Renal cortex interstitium (tissue), 15 donors: ENCODE measurements at places on chromosomes 13 and 19.

GRCh38 chr19:17797424-17798201 lies 2.7 kb downstream of the B3GNT3 start:
- DNase-seq, result no peak

- no peak for DNase-seq
Measured at GRCh38 chr13:106550570-106551135, 15.2 kb upstream of the EFNB2 start.

DNA sequence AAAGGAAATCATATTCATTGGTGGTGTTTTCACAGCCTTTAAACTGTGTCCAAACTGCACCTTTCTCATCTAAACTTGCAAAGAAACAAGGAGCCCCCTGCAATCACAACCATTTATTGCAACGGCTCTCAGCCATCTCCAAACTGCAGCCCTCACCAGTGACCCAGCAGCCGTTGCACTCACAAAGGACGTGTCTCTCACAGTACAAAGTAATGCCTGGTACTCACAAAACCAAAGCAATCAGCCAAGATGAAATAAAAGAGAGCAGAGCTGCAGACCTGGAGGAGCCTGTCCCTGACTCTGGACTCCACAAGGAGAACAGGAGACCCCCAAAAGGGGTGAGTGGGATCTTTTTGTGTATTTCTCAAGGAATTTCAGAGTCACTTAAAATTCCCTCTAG lies 20.2 kb upstream of the CEACAM21 start:
- no peak for DNase-seq

DNA sequence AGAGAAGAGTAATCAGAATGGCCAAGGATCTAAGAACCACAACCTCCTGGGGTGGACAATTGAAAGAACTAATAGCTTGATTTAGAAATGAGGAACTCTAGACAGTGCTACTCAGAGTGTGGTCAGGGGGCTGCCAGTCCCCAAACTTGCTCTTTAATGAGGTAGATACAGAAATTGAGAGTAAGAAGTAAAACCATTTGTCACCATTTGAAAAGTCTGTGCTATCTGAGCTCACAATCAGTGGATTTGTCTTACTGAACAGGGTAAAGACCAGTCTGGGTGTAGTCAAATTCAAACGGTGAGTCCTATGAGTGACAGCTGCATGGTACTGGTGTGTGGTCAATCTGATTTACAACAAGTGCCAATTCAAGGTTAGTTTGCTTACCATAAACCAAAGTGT lies 118.9 kb downstream of the KL start:
- DNase-seq, result no peak

DNA sequence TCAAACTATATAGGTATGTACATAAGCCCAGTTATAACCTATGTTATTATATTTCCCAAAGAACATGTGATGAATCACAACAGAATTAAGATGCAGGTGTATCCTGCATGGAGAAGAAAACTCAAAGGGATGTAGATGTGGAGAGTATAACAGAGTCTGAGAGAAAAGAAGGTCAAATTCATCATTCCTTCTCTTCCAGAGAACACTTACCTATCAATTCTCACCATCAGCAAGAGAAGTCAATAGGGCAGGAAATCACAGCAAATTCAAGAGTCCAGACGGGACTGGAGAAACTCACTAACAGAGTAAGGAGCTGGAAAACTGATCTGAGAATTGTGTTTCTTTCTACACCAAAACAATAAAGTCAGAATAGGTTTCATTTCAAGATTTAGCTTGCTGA lies 28.4 kb downstream of the DIAPH3 start:
- DNase-seq, result no peak

DNA sequence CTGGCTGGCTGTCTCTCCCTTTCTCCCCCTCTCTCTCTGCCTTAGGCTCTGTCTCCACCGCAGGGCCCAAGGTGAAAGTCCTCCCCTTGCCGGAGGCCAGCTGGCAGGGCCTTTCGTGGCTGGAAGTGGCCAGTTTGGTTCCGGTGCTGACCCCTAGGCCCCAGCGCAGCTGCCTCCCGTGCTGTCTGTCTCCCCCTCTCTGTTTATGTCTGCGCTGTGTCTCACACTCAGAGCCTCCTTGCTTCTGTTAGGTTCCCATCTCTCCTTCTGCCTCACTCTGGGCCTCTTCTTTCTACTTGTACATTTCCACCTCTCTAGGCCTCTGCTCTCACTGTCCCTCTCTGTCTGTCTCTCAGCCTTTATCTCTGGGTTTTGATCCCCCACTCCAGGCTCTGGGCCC lies 13.1 kb downstream of the CCDC97 start:
- no peak for DNase-seq

GRCh38 chr13:23609414-23609760 lies 39.2 kb downstream of the TNFRSF19 start:
- no peak for DNase-seq

- no peak for DNase-seq
Measured at GRCh38 chr19:38394488-38394887, 6.0 kb downstream of the SPRED3 start.

- DNase-seq, result no peak
Measured at GRCh38 chr19:13930402-13930801, 7.8 kb downstream of the PODNL1 start.

DNA sequence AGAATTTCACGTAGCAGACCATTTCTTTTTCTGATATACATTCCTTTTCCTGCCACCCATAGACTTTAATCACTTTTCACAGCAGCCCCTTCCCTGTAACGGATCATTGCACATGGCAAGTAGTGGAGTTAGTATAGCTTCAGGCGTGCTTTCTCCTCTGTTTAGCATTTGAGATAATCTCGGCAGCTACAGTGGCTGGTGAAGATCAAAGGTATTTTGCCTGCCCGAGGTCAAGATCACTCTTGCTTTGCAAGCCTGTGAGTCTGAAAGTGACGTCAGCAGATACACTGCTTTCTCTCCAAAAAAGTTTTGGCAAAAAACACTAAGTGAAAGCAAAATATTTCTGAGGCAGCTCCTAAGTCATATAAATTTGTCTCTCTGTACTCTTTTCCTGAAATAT lies 260.0 kb downstream of the NDFIP2 start:
- DNase-seq, result no peak

- DNase-seq, result no peak
Measured at GRCh38 chr13:49424011-49424560, 19.8 kb downstream of the CAB39L start.

- DNase-seq, result no peak
Measured at GRCh38 chr19:36060430-36060829, 5.7 kb downstream of the WDR62 start.

DNA sequence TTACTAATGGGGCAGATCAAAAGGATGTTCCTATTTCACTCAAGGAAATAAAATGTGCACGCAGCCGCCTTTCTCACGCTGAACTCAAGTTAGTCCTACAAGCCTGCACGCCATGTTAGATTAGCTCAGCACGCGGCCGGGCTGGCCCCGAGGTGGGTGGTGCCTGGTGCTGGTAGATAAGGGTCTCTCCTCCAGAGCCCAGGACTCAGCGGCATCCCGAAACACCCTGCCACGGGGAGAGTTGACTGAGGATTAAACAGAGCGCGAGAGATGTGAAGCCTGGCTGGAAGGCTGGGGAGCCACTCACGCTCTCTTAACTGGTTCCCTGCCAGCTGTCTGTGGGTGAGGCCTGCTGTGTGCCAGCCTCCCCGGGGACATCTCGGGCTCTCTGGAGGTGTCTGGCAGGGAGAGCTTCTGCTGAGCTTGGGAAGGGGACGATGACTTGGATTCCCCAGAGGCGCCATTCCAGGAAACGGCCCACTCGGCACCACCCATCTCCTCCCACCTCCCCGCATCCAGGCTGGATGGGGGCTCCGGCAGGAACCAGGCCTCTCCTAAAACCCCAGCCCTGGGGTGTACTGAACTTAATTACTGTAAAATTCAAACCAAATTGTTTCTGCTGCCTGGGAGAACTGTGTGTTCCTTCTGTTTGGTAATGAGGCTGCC lies 122.2 kb downstream of the KDM4B start:
- peak; percentile 44 for DNase-seq

GRCh38 chr19:5001615-5002014 lies 32.7 kb downstream of the KDM4B start:
- no peak for DNase-seq

DNA sequence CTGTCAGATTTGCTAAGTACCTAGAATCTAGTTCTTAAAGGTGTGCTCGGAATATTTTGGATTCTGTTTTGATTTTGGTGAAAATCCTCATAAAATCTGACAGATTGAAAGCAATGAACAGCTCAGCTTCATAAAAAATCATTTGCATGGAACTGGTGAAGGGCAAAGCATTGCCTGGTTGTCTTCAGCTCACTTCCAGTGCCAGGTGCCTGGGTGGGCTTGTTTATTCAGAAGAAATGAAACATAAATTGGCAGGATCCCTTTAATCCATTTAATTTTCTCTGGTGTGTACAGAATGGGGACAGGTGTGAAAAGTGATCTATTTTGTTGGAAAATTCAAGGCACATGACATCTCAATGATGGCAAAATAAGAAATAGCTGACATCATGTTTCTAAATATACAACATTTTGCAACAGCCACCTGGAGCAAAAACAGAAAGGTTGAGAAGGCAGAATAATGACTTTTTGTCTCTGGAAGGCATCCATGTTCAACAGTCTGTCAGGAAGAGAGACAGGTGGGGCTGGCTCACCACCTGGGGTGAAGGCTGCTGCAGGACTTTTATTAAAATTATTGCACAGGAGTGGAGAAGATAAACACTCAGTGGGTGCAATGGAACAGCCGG lies 52.2 kb downstream of the RFC3 start:
- no peak for DNase-seq

DNA sequence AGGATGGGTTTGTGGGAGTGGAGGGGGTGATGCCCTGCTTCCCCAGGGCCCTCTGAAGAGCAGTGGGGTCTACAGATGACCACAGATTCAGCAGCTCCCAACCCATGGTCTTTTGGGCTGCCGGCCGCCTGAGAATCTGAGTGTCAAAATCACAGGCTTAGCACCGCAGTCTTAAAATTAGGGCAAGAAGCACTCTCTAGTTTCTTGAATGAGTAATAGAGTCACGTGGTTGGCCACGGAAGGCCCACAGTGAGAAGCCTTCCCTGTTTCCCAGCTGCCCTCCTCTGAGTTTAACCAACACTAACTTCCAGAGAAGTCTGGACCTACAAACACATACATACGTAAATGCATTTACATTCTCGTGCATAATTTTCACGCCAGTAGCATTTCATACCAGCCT lies 5.2 kb downstream of the PRMT1 start:
- DNase-seq, result no peak

DNA sequence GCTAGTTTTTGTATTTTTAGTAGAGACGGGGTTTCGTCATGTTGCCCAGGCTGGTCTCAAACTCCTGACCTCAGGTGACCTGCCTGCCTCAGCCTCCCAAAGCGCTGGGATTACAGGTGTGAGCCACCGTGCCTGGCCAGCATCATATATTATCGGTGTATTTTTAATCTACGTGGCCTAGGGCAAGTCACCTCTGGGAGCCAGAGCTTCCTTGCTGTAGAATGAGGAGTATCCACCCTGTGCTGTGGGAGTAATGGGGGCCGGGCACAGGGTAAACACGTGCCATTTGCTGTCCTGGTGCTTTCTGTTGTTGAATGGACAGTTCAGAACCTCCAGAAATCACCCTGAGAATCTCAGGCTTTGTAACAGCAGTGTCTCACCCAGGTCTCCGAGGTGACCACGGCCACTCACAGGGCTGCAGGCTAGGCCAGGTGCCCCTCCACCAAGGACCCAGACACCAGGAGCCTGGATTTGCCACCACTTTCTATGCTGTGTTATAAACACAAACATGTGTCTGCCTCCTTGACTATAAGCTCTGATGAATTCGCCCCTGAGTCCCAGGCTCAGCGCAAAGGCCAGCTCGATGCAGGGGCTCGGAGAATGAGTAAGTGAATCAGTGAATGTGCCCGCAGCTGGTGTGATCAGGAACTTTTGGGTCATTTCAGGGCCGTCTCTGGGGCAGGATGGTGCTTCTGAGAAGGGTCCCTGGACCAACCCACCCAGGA lies 22.7 kb downstream of the POP4 start:
- DNase-seq, result no peak

DNA sequence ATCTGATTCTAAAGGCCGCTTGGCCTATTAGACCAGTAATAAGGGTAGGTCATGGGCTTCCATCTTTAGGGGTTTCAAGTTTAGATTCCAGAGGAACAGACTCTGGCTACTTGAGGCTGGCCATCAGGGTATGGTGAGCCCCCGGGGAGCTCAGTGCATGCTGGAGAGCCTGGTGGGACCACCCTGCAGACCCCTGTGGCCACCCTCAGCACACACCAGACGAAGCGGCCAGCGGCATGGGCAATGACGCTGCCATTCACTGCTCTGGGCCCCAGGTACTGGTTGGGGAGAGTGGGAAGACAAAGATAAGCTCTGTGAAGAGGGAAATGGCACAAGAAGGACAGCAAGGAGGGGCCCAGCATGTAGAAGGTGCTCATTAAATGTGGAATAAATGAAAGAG lies 98.8 kb upstream of the SLC15A1 start:
- DNase-seq, result no peak

GRCh38 chr13:32431361-32431760 lies 3.4 kb upstream of the N4BP2L1 start:
- DNase-seq, result no peak

DNA sequence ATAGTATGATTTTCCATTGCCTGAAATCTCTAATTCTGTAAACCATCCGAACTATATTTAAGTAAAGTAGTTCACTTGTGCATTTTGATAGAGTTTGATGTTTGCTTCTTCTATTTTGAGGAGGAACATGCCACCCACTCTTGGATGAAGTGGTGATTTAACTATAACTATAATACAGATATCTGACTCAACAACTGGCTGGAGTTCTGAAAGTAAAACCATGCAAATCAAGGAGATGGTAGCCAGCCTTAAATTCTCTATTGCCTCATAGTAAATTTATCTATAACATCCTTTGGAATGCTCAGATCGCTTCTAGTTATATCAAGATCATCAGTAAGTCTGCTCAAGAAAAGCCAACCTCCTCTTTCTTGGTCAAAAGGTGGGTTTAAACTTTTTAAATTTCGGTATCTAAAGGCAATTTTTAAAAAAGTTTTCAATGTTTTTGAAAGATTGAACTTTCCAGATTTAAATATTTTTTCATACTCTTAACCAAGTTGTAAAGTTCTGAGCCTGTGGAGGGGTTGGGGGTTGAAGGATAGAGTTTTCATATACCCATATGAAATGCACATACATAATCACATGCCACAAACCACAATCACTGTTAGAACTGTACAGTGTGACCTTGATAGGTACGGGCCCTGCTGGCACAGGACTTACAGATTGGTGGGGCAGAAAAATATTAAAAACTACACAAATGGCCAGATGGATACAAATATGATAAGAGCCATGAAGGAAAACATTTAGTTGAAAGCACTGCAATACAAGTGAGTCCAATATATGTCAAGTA lies 90.5 kb upstream of the RFC3 start:
- DNase-seq, result no peak

- DNase-seq, result no peak
Measured at GRCh38 chr19:2575734-2576481, 100.0 kb downstream of the GADD45B start.

GRCh38 chr13:73018336-73018735 lies 40.5 kb upstream of the KLF5 start:
- DNase-seq, result no peak

DNA sequence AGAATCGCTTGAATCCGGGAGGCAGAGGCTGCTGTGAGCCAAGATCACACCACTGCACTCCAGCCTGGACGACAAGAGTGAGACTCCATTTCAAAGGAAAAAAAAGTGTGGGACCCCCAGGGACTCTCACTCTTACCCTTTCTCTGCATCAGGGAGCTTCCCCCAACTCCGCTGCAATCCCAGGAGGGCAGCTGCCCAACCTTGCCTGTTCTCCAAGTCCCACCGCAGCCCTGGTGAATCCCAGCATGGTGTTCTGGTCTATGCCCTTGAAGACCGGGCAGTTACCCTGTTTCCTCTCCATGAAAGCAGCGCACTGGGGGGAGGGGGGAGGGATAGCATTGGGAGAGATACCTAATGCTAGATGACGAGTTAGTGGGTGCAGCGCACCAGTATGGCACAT lies 35.7 kb upstream of the DPRX start:
- no peak for DNase-seq

- peak; percentile 63 for DNase-seq
Measured at GRCh38 chr19:664913-665443, 2.0 kb upstream of the RNF126 start.
